NCI-H1436 treated with DMSO at 0.1 percent for 48 hours (cell line): ENCODE measurements at places on chromosomes 5 and 9.

DNA sequence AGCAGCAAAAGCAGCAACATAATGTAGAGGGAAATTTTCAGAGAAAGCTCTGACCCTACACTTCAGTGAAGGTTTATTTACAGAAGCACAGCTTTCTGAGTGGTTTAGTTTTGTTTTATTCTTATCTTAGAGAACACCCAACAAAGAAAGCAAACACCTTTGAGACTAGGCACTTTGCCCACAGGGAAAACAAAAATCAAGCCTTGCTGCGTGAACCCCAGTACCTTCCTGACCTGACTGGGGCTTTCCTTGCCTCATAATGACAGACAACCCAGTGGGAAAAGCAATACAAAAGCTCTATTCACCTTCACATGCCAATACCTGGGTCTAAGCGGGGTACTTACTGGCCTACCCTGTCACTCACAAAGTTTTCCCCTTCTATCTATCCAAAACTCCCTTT lies 189.8 kb downstream of the HINT1 start:
- DNase-seq = no peak

GRCh38 chr9:114279693-114280092 lies 43.2 kb upstream of the ORM1 start:
- DNase-seq = no peak

- no peak for DNase-seq
These were observed 125.4 kb downstream of the C5orf15 start for GRCh38 chr5:133842846-133843611.

- no peak for DNase-seq
These were observed 357.3 kb downstream of the SPOCK1 start for GRCh38 chr5:137141779-137142178.

GRCh38 chr5:159058716-159059636 lies 40.7 kb downstream of the EBF1 start:
- DNase-seq = no peak

GRCh38 chr5:59856358-59856757 lies 37.2 kb downstream of the PDE4D start:
- no peak for DNase-seq

- no peak for DNase-seq
These were observed 161.2 kb upstream of the PITX1 start for GRCh38 chr5:135195270-135195608.

DNA sequence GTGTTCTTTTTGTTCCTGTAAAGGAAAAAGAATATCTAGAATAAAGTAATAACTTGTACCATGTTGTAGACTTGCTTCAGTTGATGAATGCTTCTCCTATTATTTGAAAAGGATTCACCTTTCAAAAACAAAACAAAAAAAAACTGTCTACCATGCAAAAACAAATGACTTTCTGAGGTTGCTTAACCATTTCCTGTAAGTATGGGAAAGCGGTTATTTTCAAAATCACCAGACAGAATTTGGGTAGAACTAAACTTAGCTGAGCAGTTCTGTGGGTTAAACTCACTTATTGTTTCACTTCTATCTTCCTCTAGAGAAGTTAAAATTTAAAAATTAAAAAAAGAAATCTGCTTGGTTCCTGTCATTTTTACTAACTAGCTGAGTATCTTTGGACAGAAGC lies 25.2 kb downstream of the LNPEP start:
- no peak for DNase-seq

GRCh38 chr9:111147041-111147440 lies 108.8 kb upstream of the LPAR1 start:
- DNase-seq = no peak

GRCh38 chr5:112784726-112785125 lies 47.0 kb downstream of the APC start:
- no peak for DNase-seq

GRCh38 chr5:147628058-147628895 lies 118.4 kb upstream of the DPYSL3 start:
- DNase-seq = peak; percentile 51

DNA sequence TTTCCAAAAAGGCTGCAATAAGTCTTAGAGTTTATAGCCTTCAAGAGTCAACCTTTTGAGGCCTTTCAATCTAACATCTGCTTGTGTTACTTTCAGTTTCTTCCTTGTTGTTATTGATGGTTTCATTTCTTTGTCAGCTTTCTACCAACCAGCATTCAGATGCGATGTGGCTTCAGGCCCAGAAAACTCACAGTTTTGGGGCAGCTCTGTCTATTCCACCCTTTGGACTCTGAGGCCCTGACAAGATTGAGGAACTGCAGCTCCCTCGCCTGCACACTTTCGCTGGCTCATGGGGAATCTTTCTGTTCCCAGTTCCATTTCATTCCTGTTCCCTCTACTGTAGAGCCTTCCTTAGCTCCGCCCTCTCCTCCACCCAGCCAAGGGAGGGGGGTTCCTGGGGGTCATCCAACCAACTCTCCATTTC lies 13.3 kb upstream of the WHRN start:
- no peak for DNase-seq

GRCh38 chr5:56900858-56901578 lies 8.4 kb upstream of the SETD9 start:
- no peak for DNase-seq

DNA sequence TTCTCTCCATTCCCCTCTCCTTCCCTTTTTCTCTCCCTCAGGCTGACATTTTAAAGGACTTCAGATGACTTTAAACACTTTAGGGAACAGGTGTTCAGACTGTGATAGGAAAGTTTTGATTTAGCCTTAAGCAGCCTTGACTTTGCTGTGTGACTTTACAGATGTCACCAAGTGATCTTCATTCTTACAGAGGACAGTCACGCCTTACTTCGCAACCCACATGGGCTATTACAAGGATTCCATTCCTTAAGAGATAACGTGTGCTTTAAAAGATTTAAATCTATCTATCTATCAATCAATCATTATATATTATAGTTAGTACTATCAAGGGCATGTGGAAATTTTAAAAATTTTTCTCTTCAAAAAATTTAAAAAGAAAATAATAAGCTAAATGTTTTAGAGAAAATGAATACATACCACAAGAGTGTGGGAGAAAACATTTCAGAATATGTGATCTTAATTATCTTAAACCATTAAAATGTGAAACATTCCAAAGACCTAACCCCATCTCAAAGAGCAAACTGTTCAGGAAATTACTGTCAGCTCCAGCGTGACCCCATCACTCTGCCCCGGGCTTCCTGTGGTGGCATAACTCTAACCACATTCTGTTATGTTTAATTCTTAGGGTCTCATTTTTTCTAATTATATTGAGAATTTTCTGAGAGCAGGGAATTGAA lies 530.5 kb downstream of the SEMA5A start:
- no peak for DNase-seq

GRCh38 chr5:112124788-112125187 lies 294.3 kb downstream of the EPB41L4A start:
- DNase-seq = no peak

- no peak for DNase-seq
These were observed 285.8 kb downstream of the ZNF608 start for GRCh38 chr5:124460642-124461041.

- no peak for DNase-seq
These were observed 152.4 kb upstream of the ARRDC3 start for GRCh38 chr5:91535499-91535898.

DNA sequence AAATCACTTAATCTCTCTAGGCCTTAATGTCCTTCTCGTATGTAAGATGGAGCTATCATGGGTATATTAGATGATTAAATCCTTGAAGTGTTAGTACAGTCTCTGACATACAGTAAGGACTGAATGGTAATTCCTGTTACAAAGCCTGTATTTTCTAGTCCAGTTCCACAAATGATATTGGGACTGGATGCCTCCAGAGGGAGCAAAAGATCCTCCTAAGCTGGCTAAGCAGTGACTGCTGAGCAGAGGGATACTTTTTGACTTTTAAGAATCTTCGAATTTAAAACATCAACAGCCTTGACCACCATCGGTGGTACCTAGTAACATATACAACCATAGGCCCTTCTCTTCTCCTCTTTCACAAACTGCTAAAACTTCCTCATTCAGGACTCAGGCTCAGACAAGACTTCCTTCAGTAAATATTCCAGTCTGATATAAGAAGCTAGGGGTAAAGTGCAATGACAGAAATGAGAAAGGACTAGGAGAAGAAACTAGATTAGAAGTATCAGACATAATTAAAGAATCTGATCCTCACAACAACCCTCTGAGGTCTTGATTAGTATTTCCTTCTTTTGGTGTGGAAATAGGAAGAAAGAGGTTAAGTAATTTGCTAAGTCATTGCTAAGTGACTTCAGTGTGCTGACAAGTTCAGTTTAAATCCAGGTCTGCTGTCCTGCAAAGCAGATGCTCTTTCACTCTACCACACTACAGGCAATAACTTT lies 13.9 kb downstream of the PTAR1 start:
- no peak for DNase-seq

GRCh38 chr5:95727764-95728191 lies 3.4 kb upstream of the RHOBTB3 start:
- no peak for DNase-seq

DNA sequence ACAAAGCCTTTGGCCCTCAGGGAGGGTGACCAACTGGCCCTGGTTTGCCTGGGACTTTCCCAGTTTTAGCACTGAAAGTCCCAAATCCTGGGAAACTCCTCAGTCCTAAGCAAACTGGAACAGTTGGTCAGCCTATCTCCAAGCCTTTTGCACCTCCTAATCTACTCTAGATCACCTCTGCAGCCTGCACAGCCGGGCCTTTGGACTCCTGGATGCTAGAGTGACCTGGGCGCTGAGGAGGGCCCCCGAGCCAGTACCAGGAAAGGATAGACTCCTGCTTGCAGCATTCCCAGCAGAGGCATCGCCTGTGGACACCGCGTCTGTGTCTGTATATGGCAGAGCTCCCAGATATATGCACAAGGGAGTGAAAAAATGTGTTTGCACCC lies 15.1 kb downstream of the IRF1 start:
- no peak for DNase-seq

- no peak for DNase-seq
These were observed 112.0 kb upstream of the TBC1D2 start for GRCh38 chr9:98367371-98367900.

GRCh38 chr9:137161558-137162486 lies 8.0 kb downstream of the LRRC26 start:
- DNase-seq = no peak

- DNase-seq = no peak
These were observed 9.2 kb upstream of the MATR3 start for GRCh38 chr5:139284295-139284694.

- DNase-seq = no peak
These were observed 219.1 kb downstream of the NDUFS4 start for GRCh38 chr5:53779541-53779981.

GRCh38 chr5:113378081-113378480 lies 56.7 kb downstream of the TSSK1B start:
- DNase-seq = no peak

GRCh38 chr5:31663519-31663918 lies 24.6 kb downstream of the PDZD2 start:
- no peak for DNase-seq

DNA sequence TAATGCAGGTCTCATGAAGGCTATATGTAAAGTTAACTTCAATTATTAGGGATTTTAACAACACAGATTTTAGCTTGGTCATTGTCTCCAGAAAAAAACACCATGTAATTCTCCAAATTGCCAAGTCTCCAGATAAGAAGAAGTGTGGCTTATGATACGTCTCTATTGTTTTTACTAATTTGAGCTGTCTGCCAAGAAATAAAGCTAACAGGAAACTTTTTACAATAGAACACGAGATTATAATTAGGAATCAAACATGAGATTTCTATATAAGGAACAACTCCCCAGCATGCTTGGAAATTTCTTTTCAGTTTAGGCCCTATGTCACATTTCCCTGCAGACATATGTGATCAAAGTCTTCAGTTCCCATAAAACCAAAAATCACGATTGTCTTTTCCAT lies 142.7 kb downstream of the MCTP1 start:
- no peak for DNase-seq

- DNase-seq = no peak
These were observed 10.5 kb downstream of the GRAMD2B start for GRCh38 chr5:126433701-126434100.

- DNase-seq = no peak
These were observed 1.3 kb upstream of the LURAP1L start for GRCh38 chr9:12773562-12773961.

GRCh38 chr5:154794525-154795234 lies 39.5 kb downstream of the LARP1 start:
- DNase-seq = no peak

DNA sequence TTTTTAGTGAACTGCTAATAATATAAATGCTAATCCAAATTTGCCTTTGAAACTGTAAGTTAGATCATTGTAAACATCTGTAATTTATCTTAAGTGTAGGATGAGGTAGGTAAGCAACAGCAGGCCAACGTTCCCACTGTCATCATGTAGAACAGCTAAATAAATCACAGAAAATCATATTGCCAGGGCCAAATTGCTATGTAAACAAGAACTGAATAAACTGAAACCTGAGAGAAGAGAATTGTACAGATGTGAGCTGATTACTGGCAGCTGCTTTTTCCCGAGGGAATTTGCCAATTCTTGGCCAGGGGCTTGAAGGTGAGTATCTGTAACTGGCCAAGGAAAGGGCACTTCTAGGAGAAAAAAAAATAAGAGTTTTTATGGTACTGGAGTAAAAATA lies 97.6 kb downstream of the CDH10 start:
- peak; percentile 42 for DNase-seq

DNA sequence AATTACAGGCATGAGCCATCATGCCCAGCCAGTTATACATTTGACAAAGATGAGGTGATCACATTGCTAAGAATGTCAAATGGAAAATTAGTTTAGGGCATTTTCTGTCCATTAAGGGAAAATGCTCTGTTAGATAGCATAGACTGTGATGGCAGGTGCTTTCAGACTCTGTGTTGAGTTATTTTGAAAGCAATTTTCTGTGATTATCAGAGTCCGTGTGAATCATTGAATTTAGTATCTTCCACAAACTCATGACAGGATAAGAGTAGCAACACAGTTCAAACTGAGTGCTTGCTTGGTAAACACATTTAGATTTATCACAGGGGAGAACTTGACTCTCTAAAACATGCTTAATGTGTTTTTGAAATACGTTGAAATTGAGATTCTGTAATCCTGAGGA lies 69.0 kb downstream of the GAPVD1 start:
- DNase-seq = no peak

DNA sequence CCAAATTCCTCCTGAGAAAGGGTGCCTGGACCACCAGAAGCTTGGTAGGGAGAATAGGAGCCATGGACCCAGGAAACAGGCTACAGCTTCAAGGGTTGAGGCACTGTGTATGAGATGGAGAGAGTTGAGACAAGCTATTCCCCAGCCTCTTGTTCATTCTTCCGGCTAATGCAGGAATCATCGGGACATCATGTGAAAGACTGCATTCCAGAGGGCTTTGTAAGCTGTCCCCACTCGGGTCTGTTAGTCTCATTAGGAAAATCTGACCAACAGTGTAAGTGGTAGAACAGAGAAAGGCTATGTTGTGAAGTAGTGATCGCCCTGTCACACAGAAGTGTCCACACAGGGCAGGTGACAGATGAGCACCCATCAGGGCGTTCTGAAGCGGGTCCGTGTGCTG lies 81.4 kb downstream of the GABBR2 start:
- DNase-seq = no peak

DNA sequence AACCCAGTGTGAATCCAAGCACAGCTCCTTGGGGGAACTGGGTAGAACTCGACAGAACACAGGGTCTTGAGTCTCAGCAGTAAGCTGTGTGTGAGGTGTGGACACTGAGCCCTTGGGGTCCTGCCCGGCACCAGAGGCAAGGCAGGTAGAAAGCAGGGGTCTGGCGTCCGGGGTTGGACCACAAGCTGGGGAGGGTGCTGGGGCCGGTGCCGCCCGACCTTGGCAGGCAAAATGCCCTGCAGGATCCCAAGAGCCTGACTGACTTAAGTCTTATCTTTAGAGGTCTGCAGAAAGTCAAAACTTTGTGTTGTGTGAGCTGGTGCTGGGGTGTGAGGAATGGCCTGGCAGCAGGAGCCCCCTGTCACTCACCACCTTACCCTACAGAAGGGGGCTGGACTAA lies 49.3 kb downstream of the HABP4 start:
- DNase-seq = no peak

- no peak for DNase-seq
These were observed 1.1 kb downstream of the LARP1 start for GRCh38 chr5:154756009-154756867.
